K562 (cell line): ENCODE measurements at places on chromosomes 2 and 18. TPM values are rescaled to one million over a fixed set of nuclear protein-coding genes. Genes with fewer than 3 reads are reported as not detected.

CRYGD gene
- not detected in 2 replicates for total RNA-seq

ELOA2 gene
- total RNA-seq = not detected in 2 replicates

IL36G gene
- not detected in 2 replicates for total RNA-seq

ZNF638 gene
- 73.8 and 79.5 TPM in 2 replicates for total RNA-seq

EMILIN1 gene
- total RNA-seq = 1.0 and 1.5 TPM in 2 replicates

DNA sequence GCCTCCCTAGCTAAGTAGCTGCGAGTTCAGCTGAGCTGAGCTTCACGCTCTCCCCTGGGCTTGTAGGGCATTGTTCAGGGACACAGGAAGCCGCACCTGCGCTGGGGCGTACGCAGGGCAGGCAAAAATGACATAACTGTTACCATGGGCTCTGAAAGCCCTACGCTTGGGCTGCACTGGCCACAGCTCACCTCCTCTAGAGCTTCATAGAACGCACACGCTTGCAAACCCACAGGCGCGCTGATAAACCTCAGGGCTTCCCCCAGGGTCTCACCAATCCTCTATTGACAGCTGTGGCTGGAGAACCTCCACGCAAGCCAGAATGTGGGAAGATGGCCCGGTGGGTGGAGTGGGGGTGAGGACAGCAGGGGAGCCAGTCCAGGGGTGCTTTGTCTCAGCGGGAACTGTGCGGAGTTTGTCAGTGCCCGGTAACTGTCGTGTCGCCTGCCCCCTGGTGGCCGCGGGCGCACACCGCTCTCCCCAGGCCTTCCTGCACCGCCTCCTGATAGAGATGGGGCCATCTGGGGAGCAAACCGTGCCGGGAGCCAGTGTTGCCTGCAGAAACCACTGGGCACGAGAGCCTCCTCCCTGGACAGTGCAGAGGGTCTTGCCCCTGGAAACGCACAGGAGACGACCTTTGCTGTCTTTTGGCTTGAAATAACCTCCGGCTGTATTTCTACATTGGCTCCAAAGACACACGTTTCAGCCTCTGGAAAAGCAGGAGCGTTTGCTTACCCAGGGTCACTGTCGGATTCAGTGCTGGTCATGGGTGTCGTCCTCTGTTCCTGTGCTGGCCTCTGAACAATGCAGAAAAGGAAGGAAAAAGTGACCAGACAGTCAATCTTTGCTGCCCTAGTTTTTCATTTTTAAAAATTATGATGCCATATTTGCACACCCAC, 17.0 kb upstream of the CIDEA start:
- H3K36me3 ChIP-seq = no peaks in the 10 kb centered on the region
- H3K27ac ChIP-seq = no peak overlapping the region
- peaks cover 17% of the 10 kb centered on the region for H3K27me3 ChIP-seq
- no peak overlapping the region; the same call in 1 of the 2 replicates for H3K4me3 ChIP-seq
- peak; percentile 79 for DNase-seq

DNA sequence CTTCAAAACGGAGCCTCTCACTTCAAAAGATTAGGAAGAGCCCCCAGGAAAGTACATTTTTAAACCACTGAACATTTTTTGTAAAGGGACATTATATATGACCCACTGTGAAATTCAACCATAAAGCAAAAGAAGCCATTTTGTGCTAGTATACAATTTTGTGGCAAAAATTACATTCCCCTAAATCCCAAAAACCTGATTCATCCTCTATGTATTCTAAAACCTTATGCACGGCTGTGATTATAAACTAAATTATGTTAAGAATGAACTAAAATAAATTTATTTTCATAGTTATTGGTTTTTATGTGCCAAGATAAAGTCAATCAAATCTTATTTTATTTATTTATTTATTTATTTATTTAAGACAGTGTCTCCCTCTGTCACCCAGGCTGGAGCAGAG, 48.5 kb downstream of the RTN4 start:
- peak overlapping the region; percentile 28; the same call in 1 of the 3 replicates for H3K27ac ChIP-seq
- no peaks in the 10 kb centered on the region for H3K27me3 ChIP-seq
- peaks cover 2% of the 10 kb centered on the region; the same call in 1 of the 3 replicates for H3K36me3 ChIP-seq
- DNase-seq = no peak
- H3K4me1 ChIP-seq = peaks cover under 1% of the 10 kb centered on the region; the same call in 1 of the 2 replicates
- H3K4me3 ChIP-seq = no peak overlapping the region

- no peak overlapping the region for H3K4me3 ChIP-seq
- DNase-seq = no peak
- H3K36me3 ChIP-seq = peaks cover 67% of the 10 kb centered on the region; the same call in 2 of the 3 replicates
Observed at GRCh38 chr2:224498991-224499390, 86.2 kb downstream of the CUL3 start.

- no peak overlapping the region for H3K27ac ChIP-seq
- H3K4me1 ChIP-seq = peaks cover 27% of the 10 kb centered on the region
- no peak for DNase-seq
- H3K27me3 ChIP-seq = peaks cover 78% of the 10 kb centered on the region
- H3K4me3 ChIP-seq = no peak overlapping the region
- no peaks in the 10 kb centered on the region for H3K36me3 ChIP-seq
Observed at GRCh38 chr2:176132205-176133171, 3.0 kb downstream of the HOXD8 start.

DNA sequence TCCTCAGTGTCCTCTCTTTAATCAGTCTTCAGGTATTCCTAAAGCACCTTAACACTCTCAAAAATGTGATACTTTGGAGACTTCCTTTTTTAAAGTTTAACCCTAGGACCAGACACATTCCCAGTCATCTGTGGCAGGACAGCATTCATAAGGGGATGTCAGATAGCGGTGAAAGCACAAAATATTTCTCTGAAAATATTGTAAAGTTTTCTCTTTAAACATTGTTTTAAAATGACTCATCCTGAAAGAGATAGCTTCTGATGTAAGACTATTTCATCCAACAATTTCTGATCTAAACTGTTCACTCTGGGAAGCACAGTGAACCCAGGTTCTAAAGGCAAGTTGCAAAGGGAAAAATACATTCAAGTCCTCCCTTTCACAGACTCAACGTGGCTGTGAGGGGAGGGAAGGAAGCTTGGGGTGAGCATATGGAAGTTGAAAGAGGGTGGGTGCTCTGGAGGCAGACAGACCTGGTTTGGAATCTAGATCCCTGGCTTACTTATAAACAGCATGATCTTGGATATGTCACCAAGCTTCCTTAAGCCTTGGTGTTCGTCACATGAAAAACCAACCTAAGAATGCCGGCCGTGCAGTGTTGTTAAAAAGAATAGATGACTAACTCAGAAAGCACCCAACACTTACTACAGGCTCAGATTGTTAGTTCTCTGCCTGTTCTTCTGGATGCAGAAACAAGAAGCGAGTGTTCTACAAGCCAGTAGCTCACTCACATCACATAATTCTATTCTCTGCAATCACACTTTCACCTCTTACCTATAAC, 12.1 kb downstream of the GALNT14 start:
- H3K4me3 ChIP-seq = no peak overlapping the region
- no peak overlapping the region for H3K27ac ChIP-seq
- no peaks in the 10 kb centered on the region for H3K4me1 ChIP-seq
- H3K27me3 ChIP-seq = peaks cover 5% of the 10 kb centered on the region; the same call in 2 of the 3 replicates
- H3K36me3 ChIP-seq = no peaks in the 10 kb centered on the region

DNA sequence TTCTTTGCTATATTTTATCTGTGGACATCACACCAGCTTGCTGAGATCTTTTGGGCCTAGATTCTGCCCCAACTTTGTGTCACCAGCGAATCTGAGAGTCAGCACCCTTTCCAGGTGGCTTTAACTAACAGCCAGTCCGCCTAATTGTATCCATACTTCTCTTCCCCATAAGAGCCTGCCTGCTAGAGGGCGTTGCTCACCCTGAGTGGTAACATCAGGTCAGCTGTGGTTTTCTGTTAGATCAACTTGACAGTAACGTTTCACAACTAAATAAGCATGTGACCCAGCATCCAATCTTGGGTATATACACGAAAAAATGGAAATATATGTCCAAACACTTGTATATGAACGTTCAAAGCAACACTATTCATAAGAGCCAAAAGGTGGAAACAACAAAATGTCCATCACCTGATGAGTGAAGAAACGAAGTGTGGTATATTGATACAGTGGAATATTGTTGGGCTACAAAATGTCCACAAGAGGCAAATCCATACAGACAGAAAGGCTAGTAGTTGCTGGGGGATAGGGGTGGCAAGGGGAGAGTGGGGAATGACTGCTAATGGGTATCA, 24.9 kb downstream of the EFHD1 start:
- no peaks in the 10 kb centered on the region for H3K4me1 ChIP-seq
- no peak overlapping the region for H3K4me3 ChIP-seq
- DNase-seq = peak; percentile 36
- no peak overlapping the region for H3K27ac ChIP-seq
- H3K36me3 ChIP-seq = no peaks in the 10 kb centered on the region
- H3K27me3 ChIP-seq = 0 out of 2 replicates have a peak, but pooled peaks cover 3% of the 10 kb centered on the region

- no peaks in the 10 kb centered on the region for H3K27me3 ChIP-seq
- H3K4me3 ChIP-seq = no peak overlapping the region
- DNase-seq = no peak
- no peak overlapping the region for H3K27ac ChIP-seq
- H3K4me1 ChIP-seq = no peaks in the 10 kb centered on the region
Observed at GRCh38 chr2:28185153-28185552, 207.5 kb upstream of the FOSL2 start.

- H3K27ac ChIP-seq = no peak overlapping the region
- H3K36me3 ChIP-seq = no peaks in the 10 kb centered on the region
- DNase-seq = peak; percentile 81
- H3K27me3 ChIP-seq = no peaks in the 10 kb centered on the region
- no peak overlapping the region for H3K4me3 ChIP-seq
- no peaks in the 10 kb centered on the region for H3K4me1 ChIP-seq
Observed at GRCh38 chr2:14903709-14904374, 271.3 kb downstream of the LRATD1 start.

GRCh38 chr2:38907743-38908562, 18.3 kb downstream of the ARHGEF33 start:
- H3K27ac ChIP-seq = no peak overlapping the region
- no peaks in the 10 kb centered on the region for H3K36me3 ChIP-seq
- H3K4me1 ChIP-seq = no peaks in the 10 kb centered on the region
- no peak overlapping the region for H3K4me3 ChIP-seq

DNA sequence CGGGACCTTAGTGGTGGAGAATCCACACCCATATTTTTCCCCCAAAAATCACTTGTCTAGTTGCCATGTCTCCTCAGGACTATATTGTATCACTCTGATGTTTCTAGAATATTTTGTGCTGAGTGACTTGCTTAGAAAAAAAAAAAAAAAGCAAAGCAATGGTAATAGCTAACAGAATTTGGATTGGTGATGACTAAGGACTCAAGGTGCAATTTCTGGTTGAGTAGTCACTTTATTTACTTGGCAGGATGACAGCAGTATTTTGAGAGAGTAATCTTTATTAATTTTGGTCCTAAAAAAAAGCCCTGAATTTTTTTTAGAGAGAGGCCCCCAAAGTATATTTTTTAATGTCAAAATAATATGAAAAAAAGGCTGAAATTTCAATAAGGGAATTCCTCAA, 32.8 kb upstream of the MYO3B start:
- no peaks in the 10 kb centered on the region for H3K27me3 ChIP-seq
- no peak overlapping the region for H3K4me3 ChIP-seq
- no peak overlapping the region for H3K27ac ChIP-seq
- no peak for DNase-seq
- H3K4me1 ChIP-seq = peaks cover 31% of the 10 kb centered on the region; the same call in 2 of the 3 replicates
- H3K36me3 ChIP-seq = no peaks in the 10 kb centered on the region

GRCh38 chr2:119521433-119522050, 2.7 kb downstream of the SCTR start:
- no peaks in the 10 kb centered on the region for H3K4me1 ChIP-seq
- H3K27ac ChIP-seq = no peak overlapping the region
- H3K36me3 ChIP-seq = no peaks in the 10 kb centered on the region
- no peak overlapping the region for H3K4me3 ChIP-seq

DNA sequence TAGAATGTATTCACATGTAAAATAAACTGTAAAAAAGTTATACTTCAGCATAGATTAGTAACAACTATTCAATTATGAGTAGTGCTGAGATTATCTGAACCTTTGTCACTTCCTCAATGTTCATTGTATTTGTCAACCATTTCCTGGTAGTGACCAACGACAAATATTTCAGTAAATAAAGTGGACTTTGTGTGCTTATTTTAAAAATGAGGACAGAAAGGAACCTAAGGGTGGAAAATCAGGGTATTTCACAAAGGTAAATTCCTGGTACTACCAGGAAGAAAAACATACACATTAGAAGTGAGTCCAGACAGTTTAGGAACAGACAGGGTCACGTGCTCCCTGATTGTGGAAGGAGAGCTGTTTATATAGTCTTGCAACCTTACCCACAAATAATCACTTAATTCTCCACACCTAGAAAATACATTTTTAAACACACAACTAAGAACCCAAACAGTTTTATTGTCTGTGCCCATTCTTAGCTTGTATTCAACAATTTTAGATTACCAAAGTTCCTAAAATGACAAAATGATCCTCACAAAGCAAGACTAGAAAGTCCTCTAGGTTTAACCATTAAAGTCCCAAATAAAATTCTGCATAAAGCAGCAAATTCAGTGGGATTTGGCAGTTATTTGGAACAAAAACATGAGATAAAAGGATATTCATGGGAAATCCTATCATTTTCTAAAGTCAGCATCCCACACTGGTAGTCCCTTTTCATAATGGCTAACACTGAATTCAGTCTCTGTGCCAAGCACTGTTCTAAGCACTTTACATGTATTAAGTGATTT, 28.2 kb downstream of the PELI1 start:
- H3K27ac ChIP-seq = no peak overlapping the region
- no peaks in the 10 kb centered on the region for H3K27me3 ChIP-seq
- no peaks in the 10 kb centered on the region for H3K36me3 ChIP-seq
- H3K4me3 ChIP-seq = no peak overlapping the region
